Ascending aorta (tissue), 2 donors: ENCODE measurements at places on chromosomes 7 and 10. TPM values are rescaled to one million over a fixed set of nuclear protein-coding genes. Genes with fewer than 3 reads are reported as not detected.

DNA sequence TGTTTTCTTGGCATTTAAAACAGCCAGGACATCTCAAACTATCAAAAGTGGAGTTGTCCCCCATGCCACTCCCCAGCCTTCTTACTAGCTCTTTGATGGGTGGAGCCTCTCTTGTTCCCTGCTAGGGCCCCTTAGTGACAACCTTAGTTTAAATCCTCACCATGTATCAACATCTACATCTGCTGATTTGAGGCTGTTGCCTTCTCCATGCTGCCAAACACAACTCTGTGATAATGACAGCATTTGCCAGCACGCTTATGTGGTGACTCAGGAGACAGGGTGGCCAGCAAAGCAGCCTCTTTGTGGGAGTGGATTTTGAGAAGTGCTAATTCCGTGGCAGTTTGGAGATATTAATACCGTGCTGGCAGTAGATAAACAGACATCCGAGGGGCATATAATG lies 145.4 kb downstream of the LRRC4 start:
- H3K4me3 ChIP-seq, result no peak overlapping the region
- peaks cover 13% of the 10 kb centered on the region for H3K36me3 ChIP-seq
- no peaks in the 10 kb centered on the region for H3K27me3 ChIP-seq
- peak; percentile 66 for DNase-seq
- H3K27ac ChIP-seq, result no peak overlapping the region
- peaks cover 6% of the 10 kb centered on the region for H3K4me1 ChIP-seq

DNA sequence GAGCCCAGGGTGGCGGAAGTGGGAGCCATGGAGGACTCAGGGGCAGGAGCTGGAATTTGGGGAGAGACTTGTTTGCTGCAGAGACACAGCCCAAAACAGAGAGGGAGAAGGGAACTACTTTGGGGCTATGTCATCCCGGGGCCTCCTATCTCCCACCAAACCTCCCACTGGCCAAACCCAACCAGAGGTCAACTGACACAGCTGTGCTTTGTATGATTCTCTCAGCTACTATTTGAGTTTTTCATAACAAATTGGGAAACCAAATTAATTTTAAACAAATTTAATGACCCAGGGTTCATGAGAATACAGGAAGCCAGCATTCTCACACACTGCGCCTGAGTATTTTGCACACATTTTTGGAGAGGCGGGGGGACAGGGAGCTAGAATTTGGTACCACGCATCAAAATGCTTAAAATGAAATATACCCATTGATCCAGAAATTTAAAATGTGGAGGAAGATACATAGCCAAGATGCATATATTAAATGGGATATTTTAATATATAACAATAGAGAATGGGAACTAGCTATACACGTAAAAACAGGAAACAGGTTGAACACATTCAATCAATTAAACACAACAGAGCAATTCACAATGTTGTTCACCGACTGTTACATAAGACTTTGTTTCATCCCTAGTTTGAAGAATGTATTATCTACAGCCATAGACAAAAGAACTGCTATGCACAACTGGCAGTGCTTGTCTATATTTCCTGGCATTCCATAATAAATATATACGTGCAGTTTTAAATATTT lies 105.3 kb downstream of the PARD3 start:
- no peaks in the 10 kb centered on the region for H3K27me3 ChIP-seq
- peaks cover 30% of the 10 kb centered on the region for H3K4me1 ChIP-seq
- no peaks in the 10 kb centered on the region for H3K36me3 ChIP-seq
- no peak overlapping the region for H3K27ac ChIP-seq
- DNase-seq, result no peak

GRCh38 chr10:71740069-71740653 lies 20.6 kb upstream of the C10orf105 start:
- H3K36me3 ChIP-seq, result no peaks in the 10 kb centered on the region
- no peak overlapping the region for H3K27ac ChIP-seq
- no peak overlapping the region for H3K4me3 ChIP-seq
- H3K4me1 ChIP-seq, result no peaks in the 10 kb centered on the region

DNA sequence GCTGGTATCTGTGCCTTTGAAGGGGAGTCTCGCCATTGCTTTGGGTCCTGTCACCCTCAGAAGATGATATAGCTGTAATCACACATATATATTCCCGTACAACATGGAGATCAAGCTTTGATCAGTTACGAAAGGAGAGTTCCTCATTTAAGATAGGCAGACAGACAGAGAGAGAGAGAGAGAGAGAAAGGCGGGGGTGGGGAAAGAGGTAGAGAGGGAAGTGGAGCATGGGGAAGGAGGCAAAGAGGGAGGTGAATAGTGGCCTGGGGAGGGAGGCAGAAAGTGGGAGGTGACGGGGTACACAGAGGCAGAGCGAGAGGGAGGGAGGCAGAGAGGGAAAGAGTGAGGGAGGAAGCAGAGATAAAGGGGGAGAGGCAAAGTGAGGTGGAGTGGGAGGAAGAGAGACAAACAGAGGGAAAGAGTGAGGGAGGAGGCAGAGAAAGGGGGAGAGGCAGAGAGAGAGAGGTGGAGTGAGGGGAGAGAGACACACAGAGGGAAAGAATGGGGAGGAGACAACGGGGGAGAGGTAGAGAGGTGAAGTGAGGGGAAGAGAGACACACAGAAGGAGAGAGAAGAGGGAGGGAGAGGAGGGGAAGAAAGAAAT lies 44.6 kb upstream of the C1QL3 start:
- no peak overlapping the region for H3K4me3 ChIP-seq
- H3K27ac ChIP-seq, result no peak overlapping the region
- no peaks in the 10 kb centered on the region for H3K4me1 ChIP-seq
- DNase-seq, result no peak
- no peaks in the 10 kb centered on the region for H3K36me3 ChIP-seq

- H3K4me3 ChIP-seq, result no peak overlapping the region
- peaks cover 19% of the 10 kb centered on the region for H3K4me1 ChIP-seq
- no peak for DNase-seq
- H3K27me3 ChIP-seq, result no peaks in the 10 kb centered on the region
These were observed 16.6 kb upstream of the AQP1 start for GRCh38 chr7:30894866-30895605.

DNA sequence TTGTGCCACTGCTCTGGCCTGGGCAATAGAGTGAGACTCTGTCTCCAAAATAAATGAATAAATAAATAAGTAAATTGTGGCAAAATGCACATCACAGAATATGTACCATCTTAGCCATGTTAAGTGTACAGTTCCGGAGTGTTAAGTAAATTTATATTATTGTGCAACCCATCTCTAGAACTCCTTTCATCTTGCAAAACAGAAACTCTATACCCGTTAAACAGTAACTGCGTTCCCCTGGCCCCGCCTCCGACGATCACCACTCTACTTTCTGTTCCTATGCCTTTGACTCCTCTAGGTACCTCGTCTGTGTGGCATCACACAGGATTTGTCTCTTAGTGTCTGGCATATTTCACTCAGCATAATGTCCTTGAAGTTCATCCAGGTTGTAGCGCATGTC lies 356.4 kb upstream of the FOXK1 start:
- no peak overlapping the region for H3K4me3 ChIP-seq
- H3K4me1 ChIP-seq, result no peaks in the 10 kb centered on the region
- no peak for DNase-seq
- no peaks in the 10 kb centered on the region for H3K36me3 ChIP-seq
- H3K27ac ChIP-seq, result no peak overlapping the region

DNA sequence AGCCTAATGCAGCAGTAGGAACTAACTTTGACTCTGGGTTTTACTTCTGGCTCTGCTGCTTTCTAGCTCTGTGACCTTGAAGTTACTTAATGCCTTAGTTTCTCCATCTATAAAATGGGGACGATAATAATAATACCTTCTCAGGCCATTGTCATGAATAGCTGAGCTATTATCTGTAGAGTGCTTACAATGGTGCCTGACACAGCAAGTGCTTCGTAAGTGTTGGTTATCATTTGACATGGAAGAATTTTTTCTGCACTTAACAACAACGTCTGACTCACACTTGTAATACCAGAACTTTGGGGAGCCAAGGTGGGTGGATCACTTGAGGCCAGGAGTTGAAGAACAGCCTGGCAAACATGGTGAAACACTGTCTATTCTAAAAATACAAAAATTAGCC lies 140.5 kb downstream of the ARL4A start:
- H3K4me1 ChIP-seq, result no peaks in the 10 kb centered on the region
- no peak for DNase-seq
- H3K36me3 ChIP-seq, result no peaks in the 10 kb centered on the region
- H3K4me3 ChIP-seq, result no peak overlapping the region
- H3K27ac ChIP-seq, result no peak overlapping the region
- no peaks in the 10 kb centered on the region for H3K27me3 ChIP-seq

The KLF14 gene
- total RNA-seq, result not detected

The PNLIPRP1 gene
- total RNA-seq, result not detected

The NEBL gene
- total RNA-seq, result 0.21 TPM

The FGFR2 gene
- total RNA-seq, result 4.4 TPM

The C7orf57 gene
- total RNA-seq, result not detected

The FKBP6 gene
- total RNA-seq, result not detected
